Activated CD4-positive, alpha-beta T cell treated with anti-CD3 and anti-CD28 coated beads, Interleukin-2, Interleukin-4, amounts not matched to agents 100 ng/mL and 50 ng/mL, durations not matched to agents 16 hours and 8 hours (primary cell): ENCODE measurements at places on chromosomes 6 and 20.

DNA sequence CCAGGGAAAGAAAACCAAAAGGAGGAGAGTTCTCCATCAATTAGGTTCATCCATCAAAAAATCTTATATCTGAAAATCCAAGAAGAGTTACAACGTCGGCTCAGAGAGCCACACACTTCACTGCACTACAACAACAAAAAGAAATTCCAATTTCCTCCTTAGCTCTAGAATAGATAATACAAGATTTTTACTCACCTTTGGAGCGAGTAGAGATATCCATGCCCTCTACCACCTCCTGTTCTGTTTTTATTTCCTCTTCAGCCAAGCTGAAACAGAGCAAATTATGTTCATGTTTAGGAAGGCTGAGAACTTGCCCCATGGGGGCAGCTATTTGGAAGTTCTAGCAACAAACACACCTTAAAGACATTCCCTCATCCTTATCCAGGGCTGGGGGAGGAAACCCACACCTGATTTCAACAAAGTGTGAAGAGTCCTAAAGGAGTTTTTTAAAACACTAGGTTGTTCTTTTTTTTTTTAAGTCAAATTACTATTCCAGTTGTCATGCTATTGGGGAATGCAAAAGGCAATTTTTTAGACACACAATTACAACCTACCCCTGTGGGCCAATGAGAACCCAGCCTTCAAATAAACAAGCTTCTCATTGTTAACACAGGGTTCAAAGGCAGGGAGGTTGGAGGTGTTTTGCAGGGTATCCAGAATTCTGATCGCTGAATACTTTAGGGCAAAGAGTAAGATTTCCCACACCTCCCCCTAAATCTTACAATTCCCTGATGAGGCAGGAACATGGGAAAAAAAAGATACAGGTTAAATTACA lies 8.7 kb downstream of the ZMYND8 start:
- no peak for DNase-seq

DNA sequence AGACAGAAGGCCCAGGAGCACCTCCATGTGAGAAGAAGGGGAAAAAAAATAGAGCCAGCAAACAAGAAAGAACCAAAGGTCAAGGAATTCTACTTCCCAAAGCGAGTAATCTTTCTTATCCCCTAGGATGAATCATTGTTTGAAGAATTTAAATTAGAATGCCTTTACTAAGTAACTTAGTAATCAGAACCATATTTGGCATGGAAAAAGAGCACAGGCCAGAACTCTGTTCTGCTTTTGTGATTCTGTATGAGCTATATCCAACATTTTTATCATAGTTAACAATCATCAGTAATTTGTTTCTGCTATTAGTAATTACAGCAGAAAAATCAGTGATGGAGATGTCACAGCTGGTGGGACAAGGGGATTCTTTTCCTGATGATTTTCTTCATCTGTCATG lies 228.8 kb upstream of the FAM83B start:
- no peak for DNase-seq

DNA sequence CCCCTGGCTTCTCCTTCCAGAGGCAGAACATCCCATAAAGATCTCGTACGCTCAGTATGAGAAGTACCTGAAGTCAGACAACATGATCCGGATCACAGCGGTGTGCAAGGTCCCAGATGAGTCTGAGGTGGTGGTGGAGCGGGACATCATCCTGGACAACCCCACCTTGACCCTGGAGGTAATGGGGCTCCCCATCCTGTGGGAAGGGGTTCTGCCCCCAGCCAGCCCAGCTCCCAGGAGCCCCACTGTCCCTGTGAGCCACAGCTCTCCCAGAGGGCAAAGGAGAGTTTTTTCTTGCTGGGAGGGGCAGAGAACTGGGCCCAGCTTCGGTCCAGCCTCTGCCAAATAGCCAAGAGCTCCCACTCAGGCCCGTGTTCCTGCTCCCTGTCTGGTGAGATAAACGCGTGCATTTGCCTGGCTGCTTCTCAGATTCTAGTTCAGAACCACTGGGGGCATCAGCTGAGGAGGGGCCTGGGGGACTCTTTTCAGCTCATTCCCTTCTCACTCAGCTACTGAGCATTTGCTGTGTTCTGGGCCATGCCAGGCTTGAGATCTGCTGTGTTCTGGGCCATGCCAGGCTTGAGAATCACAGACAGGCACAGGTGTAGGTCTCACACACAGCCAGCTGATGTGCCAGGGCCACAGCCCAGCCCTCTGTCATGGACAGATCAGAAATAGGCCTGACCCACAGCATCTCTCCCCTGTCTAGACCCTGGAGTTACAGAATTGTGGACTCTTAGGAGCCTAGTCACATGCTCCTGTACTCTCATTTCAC lies 39.5 kb downstream of the TGM3 start:
- no peak for DNase-seq

- DNase-seq: no peak
These were observed 73.5 kb downstream of the BFSP1 start for GRCh38 chr20:17457588-17458190.

GRCh38 chr6:35469751-35470662 lies 1.8 kb downstream of the RPL10A start:
- DNase-seq: peak; percentile 44
